PC-3 (cell line): ENCODE measurements at places on chromosomes 7 and 10. TPM values are rescaled to one million over a fixed set of nuclear protein-coding genes. Genes with fewer than 3 reads are reported as not detected.

DNA sequence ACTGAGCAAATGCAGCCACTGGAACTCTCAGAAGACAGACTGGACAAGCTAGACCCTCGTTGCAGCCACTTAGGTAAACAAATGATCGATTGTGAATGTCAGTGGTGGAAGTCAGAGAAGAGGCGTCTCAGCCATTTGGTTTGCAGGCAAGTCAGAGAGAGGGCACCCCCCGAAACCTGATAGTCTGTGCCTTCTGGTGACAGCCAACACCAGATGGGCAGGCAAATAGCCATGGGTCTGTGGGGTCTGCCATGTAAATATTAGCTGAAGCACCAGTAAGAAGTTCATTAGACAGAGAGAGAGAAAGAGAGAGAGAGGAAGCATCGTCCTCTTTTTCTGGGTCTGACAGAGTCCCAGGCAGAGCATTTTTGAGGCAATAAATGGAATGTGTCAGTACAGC, 5.4 kb downstream of the PPP1R17 start:
- no peak for DNase-seq
- H3K4me3 ChIP-seq = no peak overlapping the region
- no peaks in the 10 kb centered on the region for H3K36me3 ChIP-seq
- no peaks in the 10 kb centered on the region for H3K4me1 ChIP-seq

DNA sequence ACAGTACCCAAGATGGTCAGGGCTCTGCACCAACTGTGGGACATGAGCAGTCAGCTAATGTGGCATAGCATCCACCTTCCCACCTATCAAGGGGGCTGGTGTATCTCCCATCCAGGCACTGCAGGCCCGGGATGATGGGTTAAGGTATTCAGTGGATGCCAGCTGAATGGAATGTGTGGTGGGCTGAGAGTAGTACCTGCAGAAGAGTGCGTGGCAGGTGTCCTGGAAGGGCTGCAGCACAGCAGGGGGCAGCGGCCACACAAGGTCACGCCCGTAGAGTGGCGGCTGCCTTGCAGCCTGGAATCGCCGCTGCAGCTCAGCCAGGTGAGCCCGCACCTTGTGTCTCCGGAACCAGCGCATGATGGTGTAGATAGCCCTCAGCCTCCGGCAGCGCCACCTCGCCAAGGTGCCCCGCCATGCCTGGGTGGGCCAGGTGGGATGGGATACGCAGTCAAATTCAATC, 13.3 kb downstream of the MYO1G start:
- no peak overlapping the region for H3K27ac ChIP-seq
- no peaks in the 10 kb centered on the region for H3K27me3 ChIP-seq
- DNase-seq = no peak
- H3K4me1 ChIP-seq = no peaks in the 10 kb centered on the region
- no peaks in the 10 kb centered on the region for H3K36me3 ChIP-seq
- H3K4me3 ChIP-seq = no peak overlapping the region

DNA sequence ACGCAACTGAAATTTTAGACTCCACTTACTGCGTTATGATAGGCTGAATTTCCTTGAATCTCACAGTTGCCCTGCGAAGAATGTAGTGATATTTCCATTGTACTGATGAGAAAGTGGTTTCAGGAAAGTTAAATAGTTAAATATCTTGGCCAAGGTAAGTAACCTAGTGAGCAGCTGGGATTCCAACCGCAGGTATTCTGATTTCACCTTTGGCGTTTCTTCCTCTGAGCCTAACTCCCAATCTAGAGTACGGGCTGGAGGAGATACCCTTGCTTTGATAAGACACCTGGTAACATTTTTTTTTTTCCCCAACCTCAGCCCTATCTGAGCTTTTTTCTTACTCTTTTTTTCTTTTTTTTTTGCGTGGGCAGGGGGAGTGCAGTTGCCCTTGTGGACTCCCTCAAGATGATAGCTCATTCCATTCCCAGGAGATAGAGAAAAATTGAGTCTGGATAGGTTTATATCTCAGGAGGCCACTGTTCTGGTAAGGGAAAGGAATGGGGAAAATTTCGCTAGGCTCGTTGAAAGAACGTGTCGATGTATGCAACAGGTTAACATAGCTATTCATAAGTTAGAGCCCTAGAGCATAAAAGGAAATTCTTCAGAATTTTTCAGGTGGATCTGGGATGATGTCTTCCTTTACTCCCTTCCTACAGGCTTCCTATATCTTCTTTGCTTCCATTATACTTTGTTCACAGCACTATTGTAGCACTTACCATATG, 3.1 kb upstream of the TAS2R38 start:
- peaks cover 11% of the 10 kb centered on the region; the same call in 1 of the 2 replicates for H3K27me3 ChIP-seq
- H3K4me3 ChIP-seq = 0 out of 2 replicates have a peak overlapping the region, but pooled peaks have one; percentile 60
- H3K4me1 ChIP-seq = 0 out of 2 replicates have a peak, but pooled peaks cover 4% of the 10 kb centered on the region
- no peaks in the 10 kb centered on the region; the same call in 1 of the 2 replicates for H3K36me3 ChIP-seq
- no peak overlapping the region for H3K27ac ChIP-seq
- no peak for DNase-seq

GRCh38 chr7:123635551-123636359, 19.9 kb upstream of the LMOD2 start:
- H3K27ac ChIP-seq = no peak overlapping the region
- peak; percentile 55 for DNase-seq
- no peaks in the 10 kb centered on the region for H3K27me3 ChIP-seq

DNA sequence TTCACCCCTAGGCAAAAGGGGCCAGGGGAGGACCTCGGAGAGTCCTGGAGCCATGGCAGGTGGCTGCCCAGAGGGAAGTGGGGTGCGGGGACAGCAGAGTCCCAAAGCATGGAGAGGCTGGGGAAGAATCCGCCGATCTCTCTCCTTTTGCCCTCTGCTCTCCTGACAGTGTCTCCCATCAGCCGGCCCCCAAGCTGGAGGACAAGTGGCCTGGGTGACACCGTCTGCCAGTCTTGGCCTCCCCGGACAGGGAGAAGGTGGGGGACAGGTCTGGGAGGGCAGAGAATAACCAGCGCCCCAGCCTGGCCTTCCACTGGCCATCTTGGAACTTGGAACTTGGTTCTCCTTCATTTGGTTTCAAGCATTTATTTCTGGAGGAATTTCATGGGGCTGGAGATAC, 77.9 kb downstream of the CAMK1D start:
- no peak for DNase-seq
- H3K36me3 ChIP-seq = no peaks in the 10 kb centered on the region
- no peaks in the 10 kb centered on the region for H3K27me3 ChIP-seq
- H3K4me3 ChIP-seq = no peak overlapping the region
- no peak overlapping the region for H3K27ac ChIP-seq
- no peaks in the 10 kb centered on the region for H3K4me1 ChIP-seq

- no peak for DNase-seq
- no peak overlapping the region for H3K4me3 ChIP-seq
- no peak overlapping the region for H3K27ac ChIP-seq
- H3K27me3 ChIP-seq = no peaks in the 10 kb centered on the region
- peaks cover 22% of the 10 kb centered on the region for H3K36me3 ChIP-seq
- peaks cover 2% of the 10 kb centered on the region; the same call in 1 of the 2 replicates for H3K4me1 ChIP-seq
Measured at GRCh38 chr7:129465080-129465479, 30.8 kb downstream of the STRIP2 start.

DNA sequence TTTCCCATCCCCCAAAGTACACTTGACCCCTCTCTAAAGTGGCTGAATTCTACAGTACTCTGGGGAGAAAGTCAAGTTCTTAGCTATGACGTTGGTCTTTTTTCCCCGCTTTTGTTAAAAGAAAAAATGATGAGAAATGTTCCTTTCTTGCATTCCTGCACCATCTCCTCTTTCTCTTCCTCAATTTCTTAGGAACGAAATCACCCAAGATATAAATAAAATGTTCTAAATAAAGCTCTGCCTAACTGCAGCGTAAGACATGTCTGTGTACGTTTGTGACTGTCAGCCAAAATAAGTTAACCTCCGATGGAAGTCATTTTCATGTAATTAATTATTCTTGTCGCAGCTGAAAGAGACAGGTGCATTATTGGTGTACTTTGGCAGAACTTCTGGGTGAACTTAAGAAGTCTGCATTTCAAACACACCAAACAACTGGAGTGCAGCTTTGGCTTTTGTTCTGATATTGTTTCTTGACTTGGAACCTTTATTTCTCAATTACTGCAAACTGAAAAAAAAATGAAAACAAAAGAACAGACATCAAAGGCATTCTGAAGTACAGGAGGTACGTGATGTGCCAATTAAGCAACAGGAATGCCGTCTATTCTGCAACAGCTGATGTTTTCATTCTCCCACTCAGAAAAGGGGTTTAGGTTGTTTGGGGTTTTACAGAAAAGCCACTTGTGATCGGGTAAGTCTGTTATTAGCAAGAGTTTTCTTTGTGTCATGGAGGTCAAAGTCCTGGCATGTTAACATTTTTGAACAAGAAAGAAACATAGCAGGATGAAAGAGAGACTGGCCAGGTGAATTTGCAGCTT, 82.4 kb upstream of the SDK1 start:
- no peaks in the 10 kb centered on the region for H3K36me3 ChIP-seq
- DNase-seq = no peak
- no peak overlapping the region for H3K4me3 ChIP-seq
- peaks cover 5% of the 10 kb centered on the region; the same call in 1 of the 2 replicates for H3K4me1 ChIP-seq

- no peaks in the 10 kb centered on the region for H3K4me1 ChIP-seq
- H3K36me3 ChIP-seq = no peaks in the 10 kb centered on the region
- no peak overlapping the region for H3K4me3 ChIP-seq
- H3K27me3 ChIP-seq = no peaks in the 10 kb centered on the region
Measured at GRCh38 chr10:31594347-31594873, 275.4 kb downstream of the ZEB1 start.

- no peak overlapping the region for H3K27ac ChIP-seq
- no peaks in the 10 kb centered on the region for H3K27me3 ChIP-seq
- DNase-seq = no peak
- no peak overlapping the region for H3K4me3 ChIP-seq
- no peaks in the 10 kb centered on the region for H3K36me3 ChIP-seq
Measured at GRCh38 chr10:72020914-72021809, 57.0 kb downstream of the CHST3 start.

PTF1A gene
- total RNA-seq = not detected in 2 replicates

OR2A5 gene
- total RNA-seq = not detected in 2 replicates

CTTNBP2 gene
- total RNA-seq = 1.0 and 1.1 TPM in 2 replicates

SPAM1 gene
- total RNA-seq = not detected in 2 replicates

GHRHR gene
- total RNA-seq = not detected in 2 replicates

UCN3 gene
- not detected in 2 replicates for total RNA-seq

AZGP1 gene
- total RNA-seq = 0.18 TPM in 1 of 2 replicates, not detected in the other
